ENCODE measurements at places on chromosomes 6 and 20.

- no peak for DNase-seq
Measured at GRCh38 chr20:47349365-47350180, 6.9 kb downstream of the ZMYND8 start.

GRCh38 chr6:33856655-33857054 lies 52.9 kb upstream of the MLN start:
- no peak for DNase-seq

- no peak for DNase-seq
Measured at GRCh38 chr20:33522256-33522820, 32.4 kb downstream of the CBFA2T2 start.

DNA sequence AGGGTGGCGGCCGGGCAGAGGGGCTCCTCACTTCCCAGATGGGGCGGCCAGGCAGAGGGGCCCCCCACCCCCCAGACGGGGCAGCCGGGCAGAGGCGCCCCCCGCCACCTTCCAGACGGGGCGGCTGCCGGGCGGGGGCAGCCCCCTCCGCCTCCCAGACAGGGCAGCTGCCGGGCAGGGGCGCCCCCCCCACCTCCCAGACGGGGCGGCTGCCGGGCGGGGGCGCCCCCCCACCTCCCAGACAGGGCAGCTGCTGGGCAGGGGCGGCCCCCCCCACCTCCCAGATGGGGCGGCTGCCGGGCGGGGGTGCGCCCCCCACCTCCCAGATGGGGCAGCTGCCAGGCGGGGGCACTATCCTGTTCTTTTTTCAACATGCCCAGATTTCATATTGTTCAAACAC lies 78.2 kb upstream of the DST start:
- no peak for DNase-seq

All from ELF-1 (cell line).